ENCODE measurements at places on chromosomes 11 and 22.

- no peak for DNase-seq
Measured at GRCh38 chr11:30128269-30128932, 102.4 kb upstream of the FSHB start.

GRCh38 chr11:72157131-72157530, 21.6 kb downstream of the FOLR3 start:
- no peak for DNase-seq

DNA sequence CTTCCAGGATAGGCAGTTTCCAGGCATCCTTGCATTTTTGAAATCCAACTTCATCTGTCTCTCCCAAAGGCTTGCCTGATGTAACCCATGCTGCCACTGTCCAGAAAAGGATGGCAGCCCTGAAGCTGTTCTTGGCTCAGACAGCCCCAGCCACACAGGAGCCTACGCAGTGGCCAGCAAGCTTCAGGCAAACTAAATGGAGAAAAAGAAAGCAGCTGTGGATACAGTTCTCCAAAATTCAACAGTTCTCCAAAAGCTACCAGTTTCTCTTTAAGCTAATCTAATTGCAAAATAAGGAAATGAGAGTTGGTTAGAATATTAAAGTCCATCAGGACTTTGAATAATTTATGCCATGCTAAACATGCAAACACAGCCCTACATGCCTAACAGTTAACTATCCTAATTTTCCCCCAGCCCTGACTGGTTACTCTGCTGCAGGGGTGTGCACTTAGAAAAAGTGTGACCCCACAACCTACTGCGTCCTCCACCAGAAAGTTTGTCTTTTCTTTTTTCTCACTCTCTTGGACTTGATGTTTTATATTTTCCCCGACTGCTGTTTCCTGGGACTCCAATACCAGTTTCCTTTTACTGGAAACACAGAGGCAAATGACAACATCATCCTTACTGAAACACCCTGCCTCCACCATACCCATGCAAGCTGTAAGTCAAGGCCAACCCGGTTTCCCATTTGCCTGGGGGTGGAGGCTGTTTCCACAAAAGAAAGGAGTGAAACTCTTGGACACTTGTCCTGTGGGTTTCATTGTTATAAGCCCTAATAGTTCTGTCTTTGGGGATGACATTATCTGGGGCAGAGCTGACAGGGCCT, 69.1 kb upstream of the OR5AN1 start:
- DNase-seq: peak; percentile 30

DNA sequence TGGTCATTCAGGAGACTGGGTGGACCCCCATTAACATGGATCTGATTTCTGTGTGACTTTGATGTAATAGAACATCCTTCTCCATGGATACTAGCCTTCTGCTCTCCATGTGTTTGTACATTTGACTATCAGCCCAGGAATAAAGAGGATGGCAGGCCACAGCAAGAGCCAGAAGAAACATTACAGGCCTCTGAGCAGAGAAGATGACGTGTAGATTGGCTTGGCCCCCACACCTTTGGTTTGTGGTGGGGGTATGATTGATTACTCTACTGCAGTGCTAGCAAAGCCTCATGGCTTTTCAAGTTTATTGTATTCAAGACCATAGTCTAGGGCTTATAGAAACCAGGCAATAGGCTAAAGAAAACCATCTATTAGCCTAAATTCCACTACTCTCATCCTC, 77.0 kb downstream of the GRAMD1B start:
- no peak for DNase-seq

- DNase-seq: no peak
Measured at GRCh38 chr22:48952256-48953102, 875.2 kb downstream of the BRD1 start.

DNA sequence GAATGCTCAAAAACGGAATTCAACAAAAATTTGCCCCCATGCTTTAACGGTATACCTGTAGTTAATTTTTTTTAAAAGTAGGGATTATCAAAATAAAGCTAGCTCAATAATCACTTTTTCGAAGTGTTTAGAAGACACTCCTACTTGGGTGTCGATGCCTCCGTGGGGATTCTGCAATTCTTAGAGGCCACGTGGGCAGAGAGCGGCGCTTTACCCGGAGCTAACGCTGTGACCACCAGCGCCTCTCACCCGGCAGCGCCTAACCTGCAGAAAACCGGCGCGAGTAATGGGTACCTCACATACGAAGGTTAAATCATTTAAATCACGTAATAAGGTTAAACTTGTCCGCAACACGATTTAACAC, 583 bp downstream of the TAF1D start:
- DNase-seq: peak; percentile 87

DNA sequence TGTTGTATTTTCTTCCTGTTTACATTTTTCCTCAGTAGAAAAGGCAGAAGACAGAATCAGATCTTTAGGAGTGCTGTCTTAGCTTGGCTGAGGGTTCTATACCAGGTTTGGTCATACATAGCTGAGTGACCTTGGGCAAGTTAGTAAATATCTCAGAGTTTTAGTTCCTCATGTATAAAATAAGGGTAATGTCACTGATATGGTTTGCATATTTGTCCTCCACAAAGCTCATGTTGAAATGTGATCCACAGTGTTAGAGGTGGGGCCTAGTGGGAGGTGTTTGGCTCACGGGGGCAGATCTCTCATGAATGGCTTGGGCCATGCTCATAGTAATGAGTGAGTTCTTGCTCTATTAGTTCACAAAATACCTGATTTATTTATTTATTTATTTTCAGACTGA, 7.5 kb upstream of the HTR3A start:
- no peak for DNase-seq

GRCh38 chr22:41347066-41347859, 34.5 kb upstream of the TEF start:
- no peak for DNase-seq

- DNase-seq: no peak
Measured at GRCh38 chr22:29663180-29663821, 56.5 kb upstream of the CABP7 start.

DNA sequence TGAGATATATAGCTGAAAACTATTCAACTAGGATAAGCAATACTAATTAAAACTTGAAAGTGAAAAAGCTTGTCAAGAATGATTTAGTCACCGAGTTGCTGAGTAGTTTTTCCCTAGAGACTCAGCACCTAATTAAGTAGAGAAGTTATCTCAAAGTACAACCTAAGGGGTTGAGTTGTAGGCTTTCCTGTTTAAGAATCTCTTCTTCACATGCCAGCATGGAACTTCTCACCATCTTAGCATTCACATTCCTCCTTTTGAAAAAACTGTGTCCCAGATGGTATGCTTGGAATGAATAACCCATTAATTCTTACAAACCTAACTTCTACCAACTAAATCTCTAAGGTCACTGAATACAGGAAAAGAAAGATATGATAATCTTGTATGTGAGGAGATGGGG, 303.3 kb upstream of the ZC3H12C start:
- DNase-seq: no peak

- no peak for DNase-seq
Measured at GRCh38 chr11:108346451-108346850, 120.9 kb downstream of the C11orf65 start.

DNA sequence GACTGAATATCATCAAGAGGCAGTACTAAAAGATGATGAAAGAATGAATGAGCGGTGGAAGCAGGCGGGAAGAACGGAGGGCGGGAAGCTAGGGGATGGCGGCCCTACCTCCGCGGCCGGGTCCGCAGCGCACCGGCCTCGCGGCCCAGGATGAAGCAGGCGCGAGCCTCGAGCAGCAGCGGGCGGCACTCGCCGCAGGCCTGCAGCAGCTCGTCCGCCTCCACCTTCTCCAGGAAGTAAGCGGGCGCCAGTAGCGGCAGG, 3.4 kb downstream of the KLHL35 start:
- no peak for DNase-seq

GRCh38 chr22:43317239-43317638, 25.9 kb downstream of the SCUBE1 start:
- no peak for DNase-seq

DNA sequence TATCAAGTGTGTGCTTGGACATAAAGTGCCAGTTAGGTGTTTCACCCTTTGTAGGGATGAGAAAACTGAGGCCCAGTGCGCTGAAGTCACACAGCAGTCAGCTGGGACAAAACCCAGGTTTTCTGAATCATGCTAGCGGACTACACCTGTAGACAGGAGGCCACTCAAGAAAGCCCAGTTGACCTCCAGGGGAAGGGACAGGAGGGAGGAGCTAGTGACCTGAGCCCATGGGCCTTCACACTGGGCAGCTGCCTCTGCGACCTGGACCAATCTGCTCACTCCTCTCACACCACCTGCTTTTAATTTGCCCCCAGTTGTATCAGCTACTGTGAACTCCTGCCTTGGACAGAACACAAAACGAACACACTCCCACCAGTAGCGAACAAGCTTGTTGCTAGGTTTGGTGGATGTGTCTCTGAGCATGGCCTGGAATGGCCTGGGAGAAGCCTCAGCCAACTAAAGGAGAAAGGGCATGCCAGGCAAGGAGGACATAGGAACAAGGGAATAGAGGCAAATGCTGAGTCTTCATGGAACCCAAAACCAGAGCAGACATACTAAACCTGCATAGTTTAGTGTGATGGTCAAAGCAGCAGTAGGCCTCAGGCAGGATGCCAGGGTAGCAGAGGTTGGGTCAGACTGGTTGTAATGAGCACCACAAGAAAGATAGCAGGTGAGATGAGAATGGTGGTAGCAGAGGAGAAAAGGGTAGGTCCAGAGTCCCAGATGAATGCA, 7.2 kb downstream of the LMO1 start:
- no peak for DNase-seq

DNA sequence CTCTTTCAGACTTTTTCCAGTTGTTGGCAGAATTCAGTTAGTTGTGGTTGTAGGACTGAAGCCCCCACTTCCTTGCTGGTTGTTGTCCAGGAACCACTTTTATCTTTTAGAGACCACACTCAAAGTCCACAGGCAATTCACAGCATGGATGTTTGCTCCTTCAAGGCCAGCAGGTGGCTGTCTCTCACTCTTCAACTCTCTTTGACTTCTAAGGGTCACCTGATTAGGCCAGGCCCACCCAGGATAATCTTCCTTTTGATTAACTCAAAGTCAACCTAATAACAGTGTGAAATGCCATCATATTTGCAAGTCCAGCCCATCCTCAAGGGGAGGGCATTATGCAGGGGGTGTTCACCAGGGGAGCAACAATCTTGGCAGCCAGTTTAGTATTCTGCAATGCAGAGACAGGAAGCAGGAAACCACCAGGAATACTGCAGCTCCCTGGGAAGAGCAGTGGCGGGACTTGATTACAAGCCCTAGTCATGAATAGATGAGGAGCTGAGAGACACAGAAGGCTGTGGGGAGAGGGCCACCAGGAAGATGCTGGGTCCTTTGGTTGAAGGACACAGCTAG, 52.4 kb downstream of the LRRC74B start:
- no peak for DNase-seq

DNA sequence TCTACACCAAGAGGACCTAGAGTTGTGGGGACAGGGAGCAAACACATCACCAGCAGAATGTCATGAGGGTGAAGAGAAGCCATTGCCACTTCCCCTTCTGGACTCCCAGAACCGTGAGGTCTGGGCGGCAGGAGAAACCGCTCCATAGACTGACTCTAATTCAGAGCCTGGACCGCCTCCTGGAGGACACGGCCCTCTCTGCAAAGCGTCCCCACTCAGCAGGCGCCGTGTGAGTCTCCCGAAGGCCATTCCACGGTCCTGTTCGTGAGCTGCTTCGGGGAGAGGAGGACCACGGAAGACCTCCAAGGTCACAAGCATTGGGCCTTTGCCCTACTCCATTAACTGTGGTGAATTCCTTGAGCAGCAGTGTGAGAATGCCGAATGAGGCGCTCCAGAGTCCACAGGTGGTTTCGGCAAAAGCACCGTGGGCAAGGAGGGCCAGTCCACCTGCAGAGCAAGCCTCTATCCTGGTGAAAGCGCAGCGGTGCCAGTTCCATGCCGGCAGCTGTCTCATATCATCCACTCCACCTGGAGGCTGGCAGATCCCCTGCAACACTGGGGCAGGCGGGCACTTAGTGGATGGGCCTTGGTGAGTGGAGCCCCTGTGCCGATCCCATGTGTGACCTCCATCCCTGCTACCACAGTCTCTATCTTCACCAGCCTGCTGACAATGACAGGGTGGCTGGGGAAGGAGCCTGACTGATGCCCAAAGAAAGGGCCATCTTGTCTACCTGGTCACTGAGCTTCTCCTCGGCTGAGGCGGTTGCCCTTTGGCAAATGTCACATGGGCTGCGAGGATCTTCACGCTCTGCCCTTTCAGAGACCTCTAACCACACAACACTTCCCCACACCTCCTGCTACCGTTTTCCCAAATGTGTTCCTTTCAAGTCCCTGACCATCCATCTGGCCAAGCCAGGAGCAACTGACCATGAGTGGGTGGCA, 7.5 kb downstream of the C11orf21 start:
- no peak for DNase-seq

DNA sequence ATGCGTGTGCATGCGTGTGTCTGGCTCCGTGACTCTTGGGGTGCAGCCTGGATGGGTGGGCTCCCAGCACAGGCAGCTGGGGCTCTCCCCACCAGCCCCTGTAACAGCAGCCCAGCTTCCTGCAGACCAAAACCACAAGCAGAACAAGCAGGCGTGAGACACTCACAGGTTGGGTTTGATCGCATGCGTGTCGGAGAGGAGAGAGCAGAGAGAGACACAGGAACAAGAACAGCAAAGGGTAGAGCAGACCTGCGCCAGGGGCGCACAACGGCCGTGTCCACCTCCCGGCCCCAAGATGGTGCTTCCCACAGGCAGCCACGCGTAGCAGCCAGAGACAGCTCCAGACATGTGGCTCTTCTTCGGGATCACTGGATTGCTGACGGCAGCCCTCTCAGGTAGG, at the start of gene CD6:
Gene CD6, plus strand, starts transcription at position 161 of the 400 bp plus-strand sequence. Its CDS starts 186 bp downstream, at position 347.
- peak; percentile 91 for DNase-seq

GRCh38 chr11:31240340-31240904, 129.1 kb downstream of the DCDC1 start:
- DNase-seq: peak; percentile 63

DNA sequence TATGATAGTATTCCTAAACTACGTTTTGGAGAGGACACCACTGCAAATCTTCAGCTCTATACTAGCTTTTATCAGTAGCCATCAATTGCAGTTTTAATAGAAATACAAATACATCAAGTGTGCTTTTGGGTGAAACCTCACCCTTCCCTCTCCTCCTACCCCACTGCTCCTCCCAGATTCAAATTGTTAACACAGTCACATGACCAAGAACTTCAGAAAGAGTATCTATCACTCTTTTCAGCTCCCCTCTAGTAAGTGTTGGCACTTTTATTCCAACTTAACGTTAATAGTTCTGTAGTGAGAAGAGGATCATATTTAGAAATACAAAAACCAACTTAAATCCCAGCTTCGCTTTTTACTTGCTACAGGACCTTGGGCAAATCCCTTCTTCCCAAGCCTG, 17.0 kb downstream of the RRAS2 start:
- peak; percentile 9 for DNase-seq

DNA sequence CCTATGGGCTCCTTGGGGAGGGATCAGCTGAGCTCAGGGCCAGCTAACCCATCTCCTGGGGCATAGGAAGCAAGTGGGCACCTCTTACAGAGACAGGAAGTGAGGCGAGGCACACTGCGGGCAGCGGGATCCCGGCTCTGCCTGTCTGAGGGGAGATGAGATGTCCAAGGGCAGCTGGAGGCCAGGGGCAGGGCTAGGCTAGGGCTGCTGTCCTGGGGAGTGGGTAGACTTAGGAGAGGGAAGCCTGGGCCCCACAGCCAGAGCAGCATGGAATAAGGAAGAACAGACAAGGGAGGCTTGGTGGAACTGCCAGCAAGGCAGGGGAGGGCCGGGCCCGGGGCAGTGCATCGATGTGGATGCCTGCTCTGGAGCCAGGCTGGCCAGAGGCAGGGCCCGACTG, 76.3 kb downstream of the MORC2 start:
- DNase-seq: no peak
